Activated B cell treated with CpG ODN at 0.5 μM for 24 hours (primary cell): ENCODE measurements at places on chromosomes 5 and 9. TPM values are rescaled to one million over a fixed set of nuclear protein-coding genes. Genes with fewer than 3 reads are reported as not detected.

The TRIM36 gene
- 7.5 and 8.9 TPM in 2 replicates for total RNA-seq

DNA sequence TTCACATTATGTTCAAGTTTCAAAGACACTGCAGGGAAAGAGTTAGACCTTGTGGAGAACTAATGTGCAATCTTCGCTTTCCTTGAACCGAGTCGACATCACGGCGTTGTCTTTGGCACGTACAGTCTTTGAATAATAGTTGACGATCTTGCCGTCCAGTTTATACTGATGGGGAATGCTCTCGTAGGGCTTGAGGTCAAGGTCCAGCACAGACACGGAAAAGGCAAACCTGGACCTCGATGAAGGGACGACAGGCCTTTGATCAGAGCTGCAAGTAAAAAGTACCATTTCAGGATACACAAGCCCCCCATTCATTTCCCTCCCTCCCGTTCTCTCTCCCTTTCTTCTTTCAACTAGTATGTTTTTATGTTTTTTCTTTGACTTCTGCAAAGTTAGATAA is 54.1 kb downstream of the IPPK start:
- no peak for DNase-seq
- H3K4me3 ChIP-seq: no peak overlapping the region
- no peaks in the 10 kb centered on the region for H3K4me1 ChIP-seq
- no peak overlapping the region for H3K27ac ChIP-seq
- peaks cover 90% of the 10 kb centered on the region for H3K36me3 ChIP-seq

- DNase-seq: no peak
- H3K36me3 ChIP-seq: peaks cover 4% of the 10 kb centered on the region
- no peaks in the 10 kb centered on the region for H3K4me1 ChIP-seq
These were observed 167.3 kb downstream of the PJA2 start for GRCh38 chr5:109242518-109242917.

- peak overlapping the region; percentile 70 for H3K27ac ChIP-seq
- H3K4me3 ChIP-seq: peak overlapping the region; percentile 84
- peaks cover 32% of the 10 kb centered on the region for H3K36me3 ChIP-seq
These were observed 429 bp upstream of the ARL10 start for GRCh38 chr5:176364765-176365350.
